Esophagus squamous epithelium (tissue), 5 donors: ENCODE measurements at places on chromosomes 3 and 15.
A peak's percentile ranks its signal among the peaks of the same experiment; 100 is the strongest.

- no peak overlapping the region for H3K4me3 ChIP-seq
- H3K27ac ChIP-seq = no peak overlapping the region
- H3K4me1 ChIP-seq = no peaks in the 10 kb centered on the region
- no peaks in the 10 kb centered on the region for H3K36me3 ChIP-seq
Measured at GRCh38 chr3:109918740-109919139, 581.4 kb upstream of the DPPA4 start.

- no peak for DNase-seq
- no peak overlapping the region for H3K27ac ChIP-seq
- H3K27me3 ChIP-seq = no peaks in the 10 kb centered on the region
- H3K4me3 ChIP-seq = no peak overlapping the region
- H3K4me1 ChIP-seq = no peaks in the 10 kb centered on the region
Measured at GRCh38 chr3:98784042-98784441, 20.9 kb downstream of the ST3GAL6 start.

GRCh38 chr3:58236527-58237237 is 910 bp upstream of the ABHD6 start:
- no peaks in the 10 kb centered on the region for H3K36me3 ChIP-seq
- DNase-seq = no peak
- H3K27ac ChIP-seq = peak overlapping the region; percentile 94
- peaks cover 23% of the 10 kb centered on the region for H3K4me1 ChIP-seq

DNA sequence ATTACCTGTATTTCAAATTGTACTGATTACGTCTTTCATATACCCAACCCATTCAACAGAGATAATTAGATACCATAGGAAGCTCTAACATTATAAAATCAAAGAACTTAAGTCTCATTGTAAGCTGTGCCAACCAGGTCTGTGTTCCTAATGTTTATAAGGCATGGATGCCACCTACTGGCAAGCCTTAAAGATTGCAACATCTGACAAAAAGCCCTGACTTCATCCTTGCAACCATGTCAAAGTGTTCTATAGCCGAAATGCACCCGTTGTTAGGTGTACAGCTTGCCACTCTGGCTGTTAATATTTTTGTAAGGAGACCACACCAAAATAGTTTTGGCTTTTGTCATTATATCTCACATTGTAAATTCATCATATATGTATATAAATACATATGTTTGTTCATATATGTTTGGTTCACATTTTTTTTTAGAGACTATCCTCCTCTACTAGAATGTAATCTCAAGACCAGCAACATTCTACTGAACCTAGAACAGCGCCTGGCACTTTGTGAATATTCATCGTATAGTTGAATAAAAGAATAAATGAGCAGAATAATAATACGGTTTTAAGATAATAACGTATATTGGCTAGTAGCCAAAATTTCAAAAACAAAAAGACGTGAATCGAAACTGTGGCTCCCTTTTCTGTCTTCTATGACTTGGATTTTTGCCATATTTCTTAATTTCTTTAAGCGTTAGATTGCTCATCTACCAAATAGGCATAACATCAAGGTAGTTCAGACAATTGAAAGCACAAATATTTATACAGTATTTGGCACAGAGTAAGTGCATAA is 258.1 kb downstream of the TBL1XR1 start:
- H3K4me3 ChIP-seq = no peak overlapping the region
- no peaks in the 10 kb centered on the region for H3K36me3 ChIP-seq
- H3K4me1 ChIP-seq = no peaks in the 10 kb centered on the region
- no peak for DNase-seq
